ENCODE measurements at places on chromosomes 2 and 18.

DNA sequence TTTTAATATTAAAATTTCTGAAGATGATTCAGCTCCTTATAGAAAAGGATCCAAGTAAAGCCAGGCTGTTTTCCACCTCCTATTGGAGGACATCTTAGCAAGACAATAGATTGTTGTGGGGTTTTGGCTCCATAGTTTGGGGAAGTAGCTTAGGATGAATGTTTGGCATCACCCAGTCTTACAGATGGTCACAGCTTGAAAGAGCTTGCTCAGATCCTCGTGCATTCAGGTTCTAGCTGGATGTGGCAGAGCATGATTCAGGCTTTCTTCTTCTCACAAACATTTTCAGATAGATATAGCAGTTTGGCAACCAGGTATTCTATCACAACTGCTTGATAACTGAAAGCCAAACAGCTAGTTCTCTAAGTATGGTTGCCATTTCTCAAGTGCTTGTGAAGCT, 23.6 kb upstream of the PDCL3 start:
- no peak for DNase-seq

DNA sequence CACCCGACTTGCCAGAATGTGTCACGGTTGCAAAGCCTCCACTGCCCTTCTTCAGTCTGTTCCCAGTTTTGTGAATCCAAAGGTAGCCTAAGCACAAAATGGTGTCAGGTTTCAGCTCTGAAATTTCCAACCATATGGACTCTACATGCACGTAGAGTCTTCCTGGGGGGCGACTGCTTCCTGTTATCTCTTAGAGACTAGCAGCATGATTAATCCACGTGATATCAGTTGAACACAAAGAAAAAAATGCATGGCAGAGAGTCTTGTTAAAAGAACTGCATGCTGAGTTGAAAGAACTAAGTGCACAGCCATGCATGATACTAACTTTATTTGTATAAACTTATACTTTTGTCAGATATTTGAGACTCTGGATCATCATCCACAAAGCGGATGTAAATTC, 404.4 kb downstream of the SOCS6 start:
- no peak for DNase-seq

- DNase-seq: no peak
These were observed 217.6 kb upstream of the FN1 start for GRCh38 chr2:215653344-215654030.

DNA sequence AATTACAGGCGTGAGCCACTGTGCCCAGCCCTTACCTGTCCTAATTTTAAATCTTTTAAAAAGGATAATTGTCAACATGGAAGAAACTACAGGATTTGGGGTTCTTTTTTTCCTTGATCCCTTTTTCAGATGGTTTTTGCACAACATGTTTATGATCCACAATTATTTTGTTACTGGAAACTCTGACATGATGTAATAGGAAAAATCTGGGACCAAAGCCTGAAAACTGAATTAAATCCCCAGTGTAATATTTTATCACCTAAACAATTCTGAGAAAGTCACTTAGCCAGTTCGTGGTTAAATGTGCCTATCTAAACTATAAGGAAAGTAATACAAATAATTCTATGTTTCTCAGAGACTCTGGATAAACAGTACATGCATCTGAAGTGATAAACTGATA, 1649.7 kb downstream of the LRP1B start:
- no peak for DNase-seq

GRCh38 chr18:3703732-3704176, 253.8 kb downstream of the TGIF1 start:
- peak; percentile 64 for DNase-seq

GRCh38 chr2:47237375-47238334, 82.5 kb upstream of the STPG4 start:
- DNase-seq: no peak

DNA sequence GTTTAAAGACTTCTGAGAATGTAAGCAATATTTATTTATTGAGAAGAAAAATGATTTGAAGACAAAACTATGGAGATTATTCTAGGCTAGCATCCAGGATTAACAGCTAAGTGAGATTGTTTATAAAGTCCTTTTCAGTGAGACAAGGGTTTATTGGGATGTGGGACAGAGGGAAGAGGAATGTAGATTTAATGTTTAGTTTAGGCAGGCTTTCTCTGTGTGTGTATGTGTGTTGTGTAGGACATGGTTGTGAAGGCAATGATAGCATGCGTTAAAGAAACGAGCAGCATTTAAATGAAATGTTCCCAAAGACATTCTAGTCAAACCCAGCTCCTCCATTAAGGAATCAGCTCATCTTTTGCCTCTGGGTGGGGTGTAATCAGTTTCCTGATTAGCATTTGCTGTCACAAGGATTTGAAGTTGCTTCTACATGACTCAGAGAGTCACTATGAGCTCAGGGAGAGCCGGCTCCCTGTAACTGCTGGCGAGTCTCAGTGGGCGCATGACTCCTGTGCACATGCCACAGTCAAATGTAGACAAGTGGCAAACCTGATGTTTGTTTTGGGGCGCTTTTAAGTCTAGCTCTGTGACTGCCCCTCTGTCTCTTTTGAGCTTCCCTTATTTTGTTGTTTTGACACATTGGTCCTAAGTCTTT, 442.2 kb upstream of the CELF4 start:
- no peak for DNase-seq

DNA sequence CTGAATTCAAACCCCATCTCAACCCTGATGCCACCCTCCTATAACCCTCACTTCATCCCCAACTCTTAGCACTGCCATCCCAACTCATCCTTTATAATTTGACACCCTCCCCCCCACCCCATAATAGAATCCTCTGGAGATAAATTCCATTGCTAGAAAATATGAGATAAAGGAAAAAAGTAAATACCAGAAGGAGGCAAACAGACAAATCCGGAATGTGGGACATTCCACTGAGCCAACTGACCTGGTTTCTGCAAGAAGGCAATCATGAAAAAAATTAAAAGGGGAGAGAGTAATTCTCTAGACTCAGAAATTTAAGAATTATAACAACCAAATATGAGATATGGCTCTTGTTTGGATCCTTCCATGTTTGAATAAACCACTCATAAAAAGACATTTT, 132.4 kb downstream of the CYP26B1 start:
- no peak for DNase-seq

GRCh38 chr2:47403609-47404193, 745 bp downstream of the MSH2 start:
- DNase-seq: no peak

DNA sequence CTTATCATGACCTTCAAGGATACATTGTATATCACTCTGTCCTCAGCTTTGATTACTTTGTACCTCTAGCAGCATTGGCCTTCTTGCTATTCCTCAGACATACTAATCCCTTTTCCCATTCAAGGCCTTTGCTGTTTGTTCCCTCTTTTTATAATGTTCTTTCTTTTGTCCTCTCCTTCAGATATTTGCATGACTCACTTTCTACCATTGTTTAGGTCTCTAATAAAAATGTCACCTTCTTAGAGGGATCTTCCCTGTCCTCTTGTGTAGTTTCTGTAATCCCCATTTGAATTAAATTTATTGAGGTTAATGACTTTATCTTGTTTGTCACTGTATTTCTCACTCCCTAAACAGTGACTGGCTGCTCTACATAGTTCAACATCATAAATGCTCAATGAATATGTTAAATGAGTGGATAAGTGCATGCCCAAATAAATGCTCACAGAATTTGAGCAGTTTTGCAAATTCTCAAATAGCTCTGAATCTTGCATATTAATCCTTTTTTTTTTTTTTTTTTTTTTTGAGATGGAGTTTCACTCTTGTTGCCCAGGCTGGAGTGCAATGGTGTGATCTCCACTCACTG, 135.9 kb downstream of the AGPS start:
- DNase-seq: no peak

DNA sequence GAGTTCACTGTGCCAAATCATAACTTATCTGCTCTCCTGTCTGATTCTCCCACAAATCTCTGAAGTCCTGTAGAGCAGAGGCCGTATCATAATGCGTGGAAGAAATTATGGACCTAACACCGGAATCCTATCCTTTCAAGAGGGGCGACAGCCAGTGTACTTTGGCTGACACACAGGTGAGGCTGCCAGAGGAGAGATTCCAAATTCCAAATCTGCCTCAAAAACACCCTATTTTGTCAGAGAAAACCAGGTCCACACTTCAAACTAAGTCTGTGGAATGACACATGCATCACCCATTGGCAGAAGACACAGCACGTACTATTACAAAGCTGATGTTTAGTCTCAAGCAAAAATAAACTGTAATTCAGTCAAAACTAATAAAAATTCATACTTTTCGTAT, 139.2 kb upstream of the PID1 start:
- no peak for DNase-seq

- DNase-seq: no peak
These were observed 9.7 kb upstream of the CIB4 start for GRCh38 chr2:26650713-26651469.

DNA sequence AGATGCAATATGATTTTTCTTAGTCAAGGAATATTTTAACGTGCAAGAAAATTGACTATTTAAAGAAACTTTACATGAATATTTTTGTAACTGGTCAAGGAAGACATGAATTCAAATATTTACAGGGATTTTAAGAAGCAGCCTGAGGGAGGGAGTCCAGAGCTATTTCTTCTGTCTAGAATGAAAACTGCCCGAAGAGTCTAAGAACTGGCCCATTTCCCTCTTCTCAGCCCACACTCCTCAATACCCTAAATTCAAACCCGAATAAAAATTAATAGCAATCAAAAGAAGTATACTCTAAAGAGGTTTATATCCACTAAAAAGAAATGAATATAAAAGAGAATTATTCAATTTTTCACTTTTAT, 6.5 kb upstream of the NDUFV2 start:
- no peak for DNase-seq

- DNase-seq: no peak
These were observed 64.9 kb downstream of the FIGN start for GRCh38 chr2:163670929-163671328.

DNA sequence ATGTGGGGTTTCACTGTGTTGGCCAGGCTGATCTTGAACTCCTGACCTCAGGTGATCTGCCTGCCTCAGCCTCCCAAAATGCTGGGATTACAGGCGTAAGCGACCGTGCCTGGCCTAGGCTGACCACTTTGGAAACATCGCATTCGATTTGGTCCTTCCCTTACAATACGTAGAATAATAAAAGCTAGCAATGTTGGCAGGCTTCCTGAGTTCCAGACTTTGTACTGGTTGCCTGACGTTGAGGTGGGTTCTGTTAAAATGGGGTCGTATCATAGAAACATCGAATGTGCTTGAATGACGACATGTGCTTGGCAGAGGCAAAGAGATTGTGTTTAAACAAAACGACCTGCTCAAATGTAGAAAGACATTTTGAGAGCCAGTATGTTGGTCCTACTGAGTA, 56.1 kb downstream of the LTBP1 start:
- no peak for DNase-seq

DNA sequence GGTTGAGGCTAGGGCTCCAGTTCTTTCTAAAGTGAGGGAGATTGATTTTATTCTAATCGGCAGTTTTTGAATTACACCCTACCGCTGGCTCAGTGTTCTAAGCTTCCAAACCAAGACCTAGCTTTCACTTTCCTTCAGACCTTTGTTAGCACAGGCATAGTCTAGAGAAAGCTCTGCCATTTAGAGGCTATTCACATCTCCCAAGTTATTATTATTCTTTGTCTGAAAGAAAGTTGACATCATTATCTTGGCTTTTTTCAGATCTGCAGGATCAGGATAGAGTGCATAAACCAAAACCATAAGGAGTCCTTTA, 276.8 kb downstream of the ASXL3 start:
- DNase-seq: no peak

DNA sequence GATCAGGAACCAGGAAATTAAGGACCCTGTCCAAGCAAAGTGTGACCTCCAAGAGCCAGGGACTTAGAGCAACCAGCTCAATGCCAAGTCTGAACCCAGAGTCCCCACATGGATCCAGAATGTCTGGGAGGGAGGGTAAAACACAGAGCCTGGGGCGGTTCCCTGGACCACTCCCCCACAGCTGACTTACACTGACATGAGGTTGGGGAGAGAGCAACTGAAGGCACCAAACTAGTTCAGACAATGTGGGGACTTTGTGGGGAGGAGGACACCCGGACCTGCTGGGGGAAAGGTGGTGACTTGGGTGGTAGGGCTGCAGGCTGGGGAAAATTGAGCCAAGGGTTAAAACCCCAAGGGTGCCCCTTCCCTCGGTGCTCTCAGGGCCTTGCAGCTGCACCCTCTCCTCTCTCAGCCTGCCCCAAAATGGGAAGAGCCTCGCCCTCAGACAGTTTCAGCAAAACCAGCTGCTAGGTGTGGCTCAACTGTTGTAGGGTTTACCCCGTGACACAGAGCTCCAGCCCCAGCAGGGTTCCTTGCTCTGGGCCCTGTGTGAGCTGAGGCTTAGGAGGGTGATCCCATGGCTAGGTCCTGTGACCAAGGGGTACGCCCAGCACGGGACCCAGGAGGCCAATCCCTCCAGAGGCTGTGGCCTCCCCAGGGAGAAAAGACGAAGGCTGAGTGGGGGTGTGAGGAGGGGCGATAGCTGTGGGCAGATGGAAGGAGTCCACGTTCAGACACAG, 28.6 kb downstream of the MARCO start:
- DNase-seq: no peak

- no peak for DNase-seq
These were observed 71.1 kb downstream of the PIK3C3 start for GRCh38 chr18:42025974-42026625.

DNA sequence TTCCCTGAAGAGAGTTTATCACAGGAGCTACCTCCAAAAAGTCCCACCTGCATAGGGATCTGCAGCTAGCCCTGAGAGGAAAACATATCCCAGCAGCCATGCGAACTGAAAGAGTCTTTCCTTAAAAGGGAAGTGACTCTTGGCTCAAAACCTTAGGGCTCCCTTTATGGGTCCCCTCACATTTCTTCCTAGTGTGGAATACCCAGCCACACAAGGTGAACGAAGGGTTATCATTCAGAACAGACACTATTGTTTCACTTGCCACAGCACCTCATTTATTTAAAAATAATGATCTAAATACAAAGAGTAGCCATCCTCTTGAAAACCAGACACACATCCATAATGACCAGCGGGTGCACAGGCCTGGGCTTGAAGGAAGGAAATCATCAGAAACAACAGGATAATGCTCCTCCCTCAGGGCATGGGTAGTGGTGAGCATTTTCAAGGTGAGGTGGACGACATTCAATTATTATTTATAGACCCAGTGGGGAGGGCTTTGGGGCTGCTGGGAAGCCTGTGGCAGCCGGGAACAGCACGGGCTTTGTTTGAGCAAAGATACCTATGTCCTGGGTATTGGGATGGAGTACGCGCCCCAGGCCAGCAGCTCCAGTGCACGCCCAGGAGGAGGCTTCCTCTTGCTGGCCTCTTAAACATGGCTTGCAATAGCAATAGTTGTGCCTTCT, 119.0 kb upstream of the ITGA6 start:
- DNase-seq: no peak

GRCh38 chr18:67241299-67241698, 275.2 kb downstream of the DSEL start:
- no peak for DNase-seq

Measured in HuH-7 (cell line).